ENCODE measurements at places on chromosomes 1 and 21.

- DNase-seq = no peak
Measured at GRCh38 chr1:15205586-15206346, 41.3 kb upstream of the FHAD1 start.

GRCh38 chr1:183472488-183473216 lies at the start of gene SMG7:
Gene SMG7 (plus strand): TSS chr1:183472499. CDS start chr1:183472621, 122 bp downstream.
- peak; percentile 42 for DNase-seq

DNA sequence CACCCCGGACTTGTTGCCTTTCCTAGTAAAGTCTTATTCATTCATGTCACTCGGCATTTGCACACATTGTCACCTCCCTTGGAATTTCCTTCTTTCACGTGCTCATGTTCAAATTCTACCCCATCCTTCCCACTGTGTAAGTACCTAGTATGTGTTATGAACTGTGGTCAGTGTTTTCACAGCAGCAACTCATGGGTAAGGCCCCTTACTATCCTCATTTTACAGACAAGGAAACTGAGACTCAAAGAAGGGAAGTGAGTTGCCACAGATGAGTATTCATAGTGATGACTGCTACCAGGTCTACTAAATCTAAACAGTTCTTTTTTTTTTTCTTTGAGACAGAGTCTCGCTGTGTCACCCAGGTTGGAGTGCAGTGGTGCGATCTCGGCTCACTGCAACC lies 10.5 kb downstream of the CITED4 start:
- DNase-seq = no peak

GRCh38 chr1:161166669-161167548 lies 683 bp downstream of the PPOX start:
- no peak for DNase-seq

DNA sequence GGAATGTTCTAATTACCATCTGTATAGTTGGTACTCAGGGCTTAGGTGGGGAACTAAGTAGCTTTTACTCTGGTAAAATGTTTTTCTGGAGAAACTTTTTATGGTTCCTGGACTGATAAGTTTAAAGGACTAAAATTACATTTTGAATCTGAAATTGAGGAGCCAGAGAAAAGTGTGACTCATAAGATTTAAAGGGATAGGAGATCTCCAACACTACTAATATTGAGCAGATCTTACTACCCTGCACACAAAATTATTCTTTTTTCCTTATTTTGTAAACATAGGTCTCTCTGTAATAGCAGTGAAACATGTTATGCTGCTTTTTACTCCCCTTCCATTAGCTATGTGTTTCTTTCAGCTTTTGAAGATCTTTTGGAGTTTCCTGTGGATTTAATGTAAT lies 32.5 kb downstream of the MTF2 start:
- DNase-seq = no peak

DNA sequence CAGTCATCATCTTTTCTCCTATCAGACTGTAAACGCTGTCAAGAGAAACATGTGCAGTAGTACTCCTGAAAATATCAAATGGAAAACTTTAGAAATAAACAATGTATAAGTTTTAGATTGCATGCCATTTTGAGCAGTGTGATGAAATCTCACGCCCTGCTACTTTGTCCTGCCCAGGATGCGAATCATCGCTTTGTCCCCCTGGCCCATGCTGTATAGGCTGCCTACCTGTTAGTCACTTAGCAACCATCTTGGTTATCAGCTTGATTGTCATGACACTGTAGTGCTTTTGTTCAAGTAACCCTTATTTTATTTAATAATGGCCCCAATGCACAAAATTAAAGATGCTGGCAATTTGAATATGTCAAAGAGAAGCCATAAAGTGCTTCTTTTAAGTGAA lies 363.0 kb downstream of the ZP4 start:
- no peak for DNase-seq

DNA sequence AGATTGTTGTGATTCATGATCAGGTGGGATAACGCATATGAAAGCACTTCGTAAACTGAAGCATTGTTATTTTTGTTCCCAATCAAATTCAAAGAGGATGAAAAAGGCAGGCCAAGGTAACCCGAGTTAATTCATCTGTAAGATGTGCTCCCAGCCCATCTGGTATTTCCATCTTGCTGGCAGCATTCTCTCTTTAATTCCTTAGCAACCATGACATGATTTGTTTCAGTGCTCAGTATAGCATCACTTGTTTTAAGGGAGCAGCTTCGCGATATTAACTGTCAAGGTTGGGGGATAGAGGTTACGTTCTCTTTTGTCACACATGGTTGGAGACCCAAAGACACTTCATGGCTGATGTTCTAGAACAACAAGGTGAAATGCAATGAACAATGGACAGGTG lies 6.4 kb downstream of the TSPAN2 start:
- no peak for DNase-seq

GRCh38 chr21:29245104-29245643 lies 53.5 kb upstream of the BACH1 start:
- DNase-seq = no peak

- DNase-seq = no peak
Measured at GRCh38 chr1:212286556-212287131, 1.4 kb downstream of the PPP2R5A start.

DNA sequence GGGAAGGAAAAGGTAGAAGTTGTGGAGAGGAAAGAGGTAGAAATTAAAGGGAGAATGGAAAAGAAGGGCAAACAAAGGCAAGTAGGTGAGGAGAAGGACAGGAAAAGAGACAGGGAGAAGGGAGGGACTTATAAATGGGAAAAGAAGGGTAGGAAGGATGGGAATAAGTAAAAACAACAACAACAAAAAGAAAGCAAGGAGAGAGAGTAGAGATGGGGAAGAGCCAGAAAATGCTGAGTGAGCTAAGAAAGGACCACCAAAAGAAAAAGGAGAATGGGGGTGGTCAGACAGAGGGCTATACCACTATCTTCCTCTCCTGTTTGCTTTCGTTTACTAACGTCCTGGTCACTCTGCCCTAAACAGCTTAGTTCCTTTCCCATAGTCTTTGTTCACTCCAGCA lies 1.7 kb upstream of the CMPK1 start:
- DNase-seq = no peak

DNA sequence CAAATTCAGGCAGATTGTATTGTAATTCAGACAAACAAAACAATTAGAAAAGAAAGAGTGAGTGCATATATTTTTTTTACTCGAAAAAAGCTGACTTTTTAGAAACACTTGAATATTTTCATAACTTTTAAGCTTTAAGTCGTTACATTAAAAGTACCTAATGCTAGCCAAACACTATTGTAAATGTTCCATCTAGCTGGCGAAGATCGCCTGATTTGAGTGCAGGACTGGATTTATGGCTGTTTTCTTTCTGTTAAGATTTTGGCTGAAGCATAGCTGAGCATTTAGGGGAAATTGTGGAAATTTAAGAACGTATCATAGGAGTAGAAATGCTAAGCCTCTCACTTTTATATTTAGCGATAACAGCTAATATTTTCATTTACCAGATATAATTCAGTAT lies 24.6 kb downstream of the LRRC7 start:
- no peak for DNase-seq

GRCh38 chr1:28878796-28879195 lies 35.6 kb upstream of the EPB41 start:
- DNase-seq = no peak

- no peak for DNase-seq
Measured at GRCh38 chr1:214116258-214116657, 128.5 kb downstream of the PROX1 start.

DNA sequence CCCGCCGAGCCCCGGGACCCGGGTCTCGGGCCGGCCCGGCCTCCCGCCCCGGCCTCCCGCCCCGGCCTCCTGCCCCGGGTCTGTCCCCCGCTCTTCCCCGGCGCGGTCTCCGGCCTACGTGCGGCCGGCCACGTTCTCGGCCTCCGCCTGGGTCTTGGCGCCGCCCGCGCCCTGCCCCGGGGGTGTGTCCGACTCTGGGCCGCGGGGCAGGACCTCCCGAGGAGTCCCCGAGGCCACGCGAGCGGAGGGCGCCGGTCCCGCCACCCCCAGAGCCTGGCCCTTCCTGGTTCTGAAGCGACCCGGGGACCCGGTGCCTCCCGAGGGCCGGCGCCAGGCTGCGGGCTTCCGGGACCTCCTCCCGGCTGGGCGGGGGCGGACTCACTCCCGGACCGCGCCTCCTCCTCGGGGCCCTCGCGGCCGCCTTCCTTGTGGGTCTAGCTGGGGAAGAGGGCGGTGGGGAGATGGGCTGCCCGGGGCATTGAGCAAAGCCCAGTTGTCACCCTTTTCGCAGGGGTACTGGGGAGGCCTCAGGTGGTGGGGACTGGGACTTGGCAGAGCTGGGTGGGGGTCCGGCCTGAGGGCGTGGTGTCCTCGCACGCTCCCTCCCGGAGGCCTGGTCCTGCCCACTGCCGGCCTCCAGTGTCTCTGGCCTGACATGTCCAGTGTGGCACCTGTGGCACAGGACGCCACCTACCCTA lies 558 bp downstream of the PFKL start:
- DNase-seq = peak; percentile 28

GRCh38 chr21:43916691-43917514 lies 51.9 kb downstream of the AGPAT3 start:
- DNase-seq = no peak

GRCh38 chr1:235832011-235832410 lies 34.7 kb downstream of the LYST start:
- DNase-seq = no peak

GRCh38 chr1:118989878-118990378 lies 1.8 kb upstream of the TBX15 start:
- DNase-seq = no peak

DNA sequence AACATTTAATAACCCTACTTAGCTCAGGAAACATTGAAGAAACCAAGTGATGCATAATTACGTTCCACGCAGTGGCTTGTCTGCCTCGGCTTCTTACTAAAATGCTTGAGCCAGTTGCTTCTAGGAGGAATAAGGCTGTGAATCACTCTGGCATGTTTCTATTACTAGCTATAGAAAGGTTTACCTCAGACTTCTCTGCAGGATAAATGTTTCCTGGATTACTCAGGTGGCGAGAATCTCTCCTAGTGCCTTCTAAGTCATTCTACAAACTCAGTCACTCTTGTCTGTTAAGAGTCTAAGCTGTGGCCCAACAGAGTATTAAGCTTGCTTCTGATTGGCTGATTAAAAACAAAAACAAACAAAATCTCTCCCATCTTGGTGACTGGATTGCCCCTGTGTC lies 92.0 kb upstream of the RALGPS2 start:
- DNase-seq = peak; percentile 60
